ENCODE measurements at places on chromosomes 1 and 21.

GRCh38 chr21:34154878-34155277 is 81.5 kb downstream of the MRPS6 start:
- DNase-seq = no peak

DNA sequence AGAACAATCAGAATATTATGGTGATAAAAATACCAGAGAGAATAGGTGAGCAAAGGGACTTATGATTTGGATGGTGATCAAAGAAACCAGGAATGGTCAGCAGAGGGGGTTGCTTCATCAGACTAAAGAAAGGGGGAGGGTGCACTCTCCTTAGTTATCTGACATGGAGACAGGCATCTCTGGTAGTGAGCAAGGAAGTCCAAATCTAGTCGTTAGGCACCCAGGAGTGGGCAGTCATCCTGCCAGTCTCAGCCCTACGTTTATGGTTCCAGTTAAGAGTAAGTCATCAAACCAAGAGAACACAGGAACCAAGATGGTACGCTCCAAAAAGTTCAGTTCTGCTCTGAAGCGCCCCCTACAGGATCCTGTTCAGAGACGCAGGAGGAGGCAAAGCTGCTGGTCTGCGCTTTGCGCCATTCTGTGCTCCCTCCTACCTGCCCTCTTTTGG is 28.6 kb downstream of the EBNA1BP2 start:
- DNase-seq = no peak

- no peak for DNase-seq
Observed at GRCh38 chr1:66519992-66520391, 14.0 kb upstream of the SGIP1 start.

GRCh38 chr1:151416231-151416630 is 16.9 kb downstream of the PSMB4 start:
- peak; percentile 67 for DNase-seq

DNA sequence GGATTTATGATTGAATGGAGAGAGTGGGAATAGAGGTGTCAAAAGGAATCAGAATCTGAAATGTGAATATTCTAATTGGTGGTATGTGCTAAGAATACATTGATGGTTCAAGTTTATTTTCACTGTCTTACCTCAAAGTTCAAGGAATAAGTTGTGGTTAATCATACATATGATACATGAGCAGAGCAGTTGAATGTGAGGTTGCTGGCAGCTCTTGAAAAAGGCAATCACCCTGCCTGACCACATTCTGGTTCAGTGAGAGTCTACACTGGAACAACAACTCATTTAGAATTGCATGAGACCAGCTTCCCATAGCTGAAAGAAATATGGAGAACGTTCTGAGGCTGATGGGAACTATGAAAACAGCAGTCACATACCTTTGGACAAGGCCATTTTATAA is 68.3 kb upstream of the ARHGAP29 start:
- peak; percentile 88 for DNase-seq

GRCh38 chr1:94542088-94542870 is 720 bp upstream of the F3 start:
- peak; percentile 92 for DNase-seq

- no peak for DNase-seq
Observed at GRCh38 chr1:148333875-148334338, 149.2 kb downstream of the PPIAL4G start.

Measured in fibroblast of mammary gland (primary cell).